Hippocampal formation (tissue), 2 donors: ENCODE measurements at places on chromosomes 3 and 15.
A peak's percentile ranks its signal among the peaks of the same experiment; 100 is the strongest.

- no peak for DNase-seq
Measured at GRCh38 chr3:174408310-174408709, 450.8 kb upstream of the NAALADL2 start.

- no peak for DNase-seq
Measured at GRCh38 chr3:72154391-72155335, 369.7 kb upstream of the PROK2 start.

GRCh38 chr3:186110975-186111974, 2.4 kb upstream of the ETV5 start:
- no peak for DNase-seq

GRCh38 chr3:71583566-71584393, at the start of gene FOXP1:
FOXP1 (minus strand) TSS chr3:71583728; CDS start chr3:71198381, 385,347 bp downstream.
- DNase-seq = peak; percentile 77

- DNase-seq = no peak
Measured at GRCh38 chr3:39126532-39127071, 19.1 kb downstream of the TTC21A start.

DNA sequence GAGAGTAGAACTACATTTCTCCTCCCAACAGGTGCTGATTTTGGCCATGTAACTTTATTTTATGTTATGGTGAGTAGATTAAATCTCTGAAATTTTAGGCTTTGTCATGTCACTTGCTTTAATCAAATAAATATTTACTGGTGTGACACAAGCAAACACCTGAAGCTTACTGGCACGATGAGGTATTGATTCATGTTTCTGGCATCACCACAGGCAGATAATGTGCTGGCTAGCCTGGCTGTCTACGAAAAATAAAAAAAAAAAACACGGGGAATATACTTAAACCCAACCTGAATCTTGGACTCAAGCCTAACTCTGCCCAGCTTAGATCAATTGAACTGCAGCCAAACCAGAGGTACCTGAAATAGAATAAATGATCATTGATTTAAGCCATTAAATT, 65.6 kb upstream of the CADM2 start:
- DNase-seq = no peak

DNA sequence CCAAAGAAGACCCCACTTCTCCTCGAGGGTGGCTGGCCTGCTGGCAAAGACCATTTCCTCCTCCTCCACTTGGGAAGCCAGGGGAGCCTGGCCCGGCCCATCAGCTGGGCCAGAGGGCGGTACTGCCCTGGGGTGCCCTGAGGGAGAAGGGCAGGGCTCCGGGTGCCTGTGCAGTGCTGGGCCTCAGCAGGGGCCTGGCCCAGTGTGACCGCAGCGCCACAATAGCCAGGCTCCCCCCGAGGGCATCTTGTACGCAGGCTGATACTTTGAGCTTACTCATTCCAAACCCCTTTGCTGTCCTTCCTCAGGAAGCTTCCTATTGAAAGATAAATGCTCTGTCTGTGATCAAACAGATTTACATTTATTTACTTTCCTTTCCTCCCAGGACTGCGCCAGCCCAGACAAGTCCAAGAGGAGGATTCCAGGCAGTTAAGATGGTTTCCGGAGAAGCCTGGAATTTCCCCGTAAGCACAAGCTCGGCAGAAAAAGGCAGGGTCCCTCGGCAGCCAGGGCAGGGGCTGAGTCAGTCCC, 240.1 kb downstream of the XXYLT1 start:
- DNase-seq = no peak

DNA sequence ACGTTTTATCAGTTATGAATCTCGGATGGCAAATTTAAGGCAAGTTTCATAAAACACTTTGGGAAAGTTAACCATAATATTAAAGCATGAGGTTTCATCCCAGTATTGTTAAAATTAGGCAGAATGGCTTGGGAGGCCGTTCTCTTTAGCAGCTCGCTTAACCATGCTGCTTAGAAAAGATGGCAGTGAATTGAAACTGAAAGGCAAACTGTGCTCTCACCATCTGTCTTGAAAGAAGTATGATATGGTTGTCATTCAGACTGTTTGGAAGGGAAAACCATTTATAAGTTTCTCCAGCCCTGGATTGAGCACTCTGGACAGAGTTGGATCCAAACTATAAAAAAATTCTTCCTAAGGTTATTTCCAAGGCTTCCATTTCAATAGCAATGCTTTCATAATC, 332.3 kb upstream of the SUCLG2 start:
- no peak for DNase-seq

GRCh38 chr3:2896308-2896939, 213.8 kb downstream of the IL5RA start:
- no peak for DNase-seq

DNA sequence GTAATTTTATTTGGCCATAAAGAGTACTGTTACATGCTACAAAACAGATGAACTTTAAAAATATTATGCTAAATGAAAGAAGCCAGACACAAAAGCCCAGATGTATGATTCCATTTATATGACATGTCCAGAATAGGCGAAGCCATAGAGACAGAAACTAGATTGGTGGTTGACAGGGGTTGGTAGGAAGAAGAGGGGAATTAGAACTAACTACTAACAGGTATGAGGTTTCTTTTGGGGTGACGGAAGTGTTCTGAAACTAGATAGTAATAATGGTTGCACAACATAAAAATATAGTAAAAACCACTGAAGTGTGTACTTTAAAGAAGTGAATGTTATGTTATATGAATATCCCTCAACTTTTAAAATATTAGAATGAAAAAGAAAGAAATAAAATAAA, 66.1 kb downstream of the GBE1 start:
- no peak for DNase-seq

DNA sequence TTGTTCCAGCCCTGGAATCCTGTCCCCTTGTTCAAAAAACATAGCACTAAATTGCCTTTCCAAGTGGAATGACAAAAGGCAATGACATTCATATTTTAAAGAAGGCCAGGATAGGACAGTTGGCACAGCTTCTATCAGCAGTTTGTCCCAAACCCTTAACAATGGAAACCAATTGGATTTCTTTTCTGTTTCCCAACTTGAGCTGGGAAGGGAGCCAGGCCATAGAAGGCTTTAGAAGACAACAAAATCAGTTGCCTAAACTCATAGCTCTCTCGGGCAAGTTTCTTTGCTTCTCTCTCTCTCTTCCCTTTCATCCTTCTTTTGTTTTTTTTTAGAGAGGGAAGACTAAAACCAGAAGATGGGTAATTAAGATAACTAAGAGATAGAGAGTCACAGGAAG, 227.7 kb upstream of the TPRG1 start:
- no peak for DNase-seq

DNA sequence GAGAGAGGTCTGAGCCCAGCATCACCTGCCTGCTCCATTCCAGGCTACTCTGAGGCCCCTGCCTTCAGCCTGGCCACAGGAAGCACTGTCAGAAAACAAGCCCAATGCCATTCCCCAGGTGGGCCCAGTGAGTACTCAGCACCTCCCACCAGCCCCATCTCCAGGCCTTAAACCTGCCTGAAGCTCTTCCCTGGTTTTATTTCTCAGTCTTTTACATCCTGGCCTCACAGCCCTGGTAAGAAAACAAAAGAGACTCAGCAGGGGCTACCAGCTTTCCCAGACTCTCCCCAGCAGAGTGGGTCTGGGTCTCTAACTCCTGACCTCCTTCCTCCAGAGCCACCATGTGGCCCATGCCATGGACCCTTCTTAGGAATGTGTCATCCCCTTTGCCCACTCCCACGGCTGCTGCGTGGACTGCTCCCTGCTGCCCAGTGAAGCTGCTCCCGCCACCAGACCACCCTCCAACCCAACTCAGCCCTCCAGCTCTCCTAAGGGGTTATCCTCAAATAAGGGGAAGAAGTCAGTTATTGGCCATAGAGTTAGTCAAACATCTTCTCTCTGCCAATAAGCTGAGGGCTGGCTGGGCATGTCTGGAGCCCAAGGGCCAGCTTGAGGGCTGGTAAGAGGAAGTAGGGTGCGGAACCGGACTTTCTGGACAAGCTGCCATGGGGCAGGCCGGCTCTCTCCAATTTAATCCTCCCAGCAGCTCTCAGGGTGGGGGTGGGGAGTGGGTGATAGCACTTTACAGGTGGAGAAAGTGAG, 116.7 kb upstream of the LINGO1 start:
- no peak for DNase-seq

- no peak for DNase-seq
Measured at GRCh38 chr15:64611085-64611725, 150.8 kb downstream of the ZNF609 start.

DNA sequence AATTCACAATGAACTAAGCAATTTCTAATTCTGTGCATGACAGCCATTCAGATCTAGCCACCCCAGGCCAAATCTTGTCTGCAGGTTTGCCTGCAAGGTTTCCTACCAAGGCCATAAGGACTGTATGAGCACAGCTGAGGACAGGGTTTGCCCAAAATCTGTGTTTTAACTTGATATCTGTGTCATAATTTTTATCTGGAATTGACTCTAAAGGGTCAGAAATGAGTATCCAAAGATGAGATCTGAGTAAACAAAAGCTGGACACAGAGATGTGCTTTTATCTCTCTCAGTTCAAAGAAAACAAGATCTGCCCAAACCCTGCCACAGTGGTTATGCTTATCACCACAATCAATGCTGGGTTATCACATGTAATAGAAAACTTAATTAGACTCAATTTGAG, 154.6 kb upstream of the COL8A1 start:
- no peak for DNase-seq

GRCh38 chr15:59138243-59138642, 33.3 kb downstream of the CCNB2 start:
- DNase-seq = no peak

DNA sequence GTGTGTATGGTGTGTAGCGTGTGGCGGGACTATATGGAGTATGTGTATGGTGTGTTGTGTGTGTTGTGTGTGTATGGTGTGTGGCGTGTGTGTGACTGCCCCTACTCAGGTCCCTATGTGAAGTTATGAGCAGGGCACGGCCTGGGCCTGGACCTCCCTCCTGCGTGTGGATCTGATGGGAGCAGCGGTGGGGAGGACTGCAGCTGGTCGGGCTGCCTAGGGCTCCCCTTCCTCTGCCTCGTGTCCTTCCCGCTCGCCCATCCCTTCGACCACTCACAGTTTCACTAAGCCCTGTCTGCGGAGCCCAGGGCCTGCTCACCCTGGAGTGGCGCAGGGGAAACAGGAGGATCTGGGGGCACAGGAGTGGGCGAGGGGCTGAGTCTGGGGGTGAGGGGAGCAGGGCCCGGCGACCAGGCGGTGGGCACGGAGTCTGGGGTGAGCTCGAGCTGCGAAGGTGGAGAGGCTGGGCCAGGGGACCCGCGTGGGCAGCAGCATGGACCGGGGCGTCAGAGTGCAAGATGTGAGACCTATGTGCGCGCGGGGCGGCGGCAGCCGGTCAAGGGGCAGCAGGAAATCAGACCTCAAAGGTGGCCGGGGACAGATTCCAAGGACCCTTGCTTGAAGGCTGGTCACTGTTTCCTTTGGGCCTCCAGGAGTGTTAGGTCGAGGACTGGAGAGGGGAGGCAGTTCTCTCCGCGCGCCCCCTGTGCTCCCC, 26.6 kb downstream of the GABRA5 start:
- DNase-seq = no peak

- DNase-seq = no peak
Measured at GRCh38 chr15:36738817-36739216, 159.4 kb downstream of the CDIN1 start.

DNA sequence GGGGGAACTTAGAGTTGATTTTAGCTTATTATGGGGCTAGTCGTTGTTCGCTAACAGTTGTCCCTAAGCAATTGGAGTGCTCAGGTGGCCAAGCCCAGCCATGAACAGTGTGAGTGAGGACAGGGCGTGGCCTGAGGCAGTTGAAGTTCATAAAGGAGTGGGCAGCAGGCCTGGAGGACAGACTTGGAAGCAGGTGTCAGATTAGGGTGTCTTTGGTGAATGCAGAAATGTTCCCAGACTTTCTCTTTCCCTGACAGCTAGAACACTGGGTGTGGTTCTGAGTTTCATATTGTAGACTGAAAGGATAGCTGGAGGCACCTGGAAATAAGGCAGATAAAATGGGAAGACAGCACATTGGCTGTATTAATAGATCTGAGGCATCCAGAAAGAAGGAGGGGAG, 59.8 kb upstream of the FGD5 start:
- no peak for DNase-seq

DNA sequence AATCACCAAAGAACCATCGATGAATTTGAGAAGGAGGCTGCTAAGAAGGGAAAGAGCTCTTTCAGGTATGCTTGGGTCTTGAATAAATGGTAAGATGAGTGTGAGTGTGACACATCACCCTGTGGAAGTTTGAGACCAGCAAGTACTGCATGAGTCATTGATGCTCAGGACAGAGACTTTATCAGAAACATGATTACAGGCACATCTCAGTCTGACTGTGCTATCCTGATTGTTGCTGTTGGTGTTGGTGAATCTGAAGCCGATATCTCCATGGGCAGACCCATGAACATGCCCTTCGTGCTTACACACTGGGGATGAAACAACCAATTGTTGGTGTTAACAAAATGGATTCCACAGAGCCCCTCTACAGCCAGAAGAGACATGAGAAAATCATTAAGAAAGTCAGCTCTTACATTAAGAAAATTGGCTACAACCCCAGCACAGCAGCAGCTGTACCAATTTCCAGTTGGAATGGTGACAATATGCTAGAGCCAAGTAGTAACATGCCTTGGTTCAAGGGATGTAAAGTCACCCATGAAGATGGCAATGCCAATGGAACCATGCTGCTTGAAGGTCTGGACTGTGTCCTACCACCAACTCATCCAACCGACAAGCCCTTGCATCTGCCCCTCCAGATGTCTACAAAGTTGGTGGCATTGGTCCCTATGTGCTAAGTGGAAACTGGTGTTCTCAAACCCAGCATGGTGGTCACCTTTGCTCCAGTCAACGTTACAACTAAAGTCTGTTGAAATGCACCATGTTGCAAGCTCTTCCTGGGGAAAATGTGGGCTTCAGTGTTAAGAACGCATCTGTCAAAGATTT, 20.5 kb downstream of the TM4SF4 start:
- DNase-seq = no peak

- DNase-seq = no peak
Measured at GRCh38 chr15:84400017-84400740, 164.6 kb downstream of the GOLGA6L4 start.

- DNase-seq = no peak
Measured at GRCh38 chr15:45747426-45747825, 112.6 kb downstream of the SQOR start.

GRCh38 chr3:65855370-65856100, 183.2 kb downstream of the MAGI1 start:
- DNase-seq = no peak

GRCh38 chr15:99566157-99566897, 543 bp downstream of the MEF2A start:
- DNase-seq = no peak

DNA sequence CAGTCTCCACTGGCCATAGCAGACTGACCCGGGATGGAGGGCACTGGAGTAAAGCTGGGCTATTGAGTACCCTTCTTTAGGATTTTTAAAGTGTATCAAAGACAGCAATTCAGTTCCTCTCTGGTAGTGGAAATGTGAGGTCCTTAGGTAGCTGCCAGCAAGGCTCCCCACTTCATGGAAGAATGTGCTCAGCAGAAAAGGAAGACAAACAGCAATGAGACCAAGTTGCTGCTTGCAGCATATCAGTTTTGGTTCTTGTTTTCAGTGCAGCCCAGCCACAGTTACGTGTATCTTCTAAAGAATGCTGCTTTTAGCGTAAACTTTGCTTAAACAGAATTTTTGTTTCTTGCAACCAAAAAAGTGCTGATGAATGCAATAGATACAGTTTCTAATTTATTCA, 374.0 kb upstream of the CBLB start:
- DNase-seq = no peak

GRCh38 chr3:149662240-149662887, 4.5 kb upstream of the WWTR1 start:
- no peak for DNase-seq
